ENCODE measurements at places on chromosomes 6 and 20.

- peak; percentile 58 for DNase-seq
Observed at GRCh38 chr6:56851541-56852259, 103.2 kb upstream of the BEND6 start.

- DNase-seq, result no peak
Observed at GRCh38 chr20:24647713-24648112, 178.3 kb downstream of the SYNDIG1 start.

DNA sequence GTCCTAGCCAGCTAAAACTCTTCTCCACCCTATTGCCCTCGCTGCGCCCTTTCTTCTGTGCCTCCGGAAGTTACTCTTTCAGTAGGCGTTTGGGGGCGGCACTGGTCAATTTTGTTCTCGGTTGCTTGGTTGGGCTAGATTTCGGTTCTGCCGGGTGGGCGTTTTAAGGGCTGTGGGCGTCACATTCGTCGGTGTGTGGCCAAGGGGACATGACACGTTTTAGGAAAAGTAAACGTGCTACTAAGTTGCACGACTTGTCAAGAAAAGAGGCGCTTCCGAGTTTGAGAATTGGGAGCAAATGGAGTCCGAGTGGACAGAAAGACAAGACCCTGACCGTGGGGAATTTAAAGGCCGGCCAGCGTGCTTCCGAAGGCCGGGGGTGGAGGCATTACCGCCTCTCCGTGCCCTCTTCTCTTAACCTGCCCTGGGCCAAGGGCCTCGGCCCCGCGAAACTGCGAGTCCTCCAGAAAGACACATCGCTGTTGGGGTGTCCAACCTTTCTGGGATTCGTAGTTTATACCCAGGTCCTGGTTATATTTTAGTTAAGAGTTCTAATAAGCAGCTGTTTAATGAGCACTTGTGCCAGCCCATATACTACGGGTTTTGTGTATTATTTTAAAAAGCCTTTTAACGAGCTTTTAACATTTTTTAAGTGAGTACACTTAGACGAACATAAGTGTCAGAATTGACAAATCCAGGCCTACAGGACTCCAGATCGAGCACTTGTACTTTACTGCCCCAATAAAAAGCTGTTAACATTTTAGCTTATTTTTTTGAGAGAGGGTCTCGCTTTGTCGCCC lies 664 bp upstream of the BAG6 start:
- DNase-seq, result peak; percentile 74

DNA sequence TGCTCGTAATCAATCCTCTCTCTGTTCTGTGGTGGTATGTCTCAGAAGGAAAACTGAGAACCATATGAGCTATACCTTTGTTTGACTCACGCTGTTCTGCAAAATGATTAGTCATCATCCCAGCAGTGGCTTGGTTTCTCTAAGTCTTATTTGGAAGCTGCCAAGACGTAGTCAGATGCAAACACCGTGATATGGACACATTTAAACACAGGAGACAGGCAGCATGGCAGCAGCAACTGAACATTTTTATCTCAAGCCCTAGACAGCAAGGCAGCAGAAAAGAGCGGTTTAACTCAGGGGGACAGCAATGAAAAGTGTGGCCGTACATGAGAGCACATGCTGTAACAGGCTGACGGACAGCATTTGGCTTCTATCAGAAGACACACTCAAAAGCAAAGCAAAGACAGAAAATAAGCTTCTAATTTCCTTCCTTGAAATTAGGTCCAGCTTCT lies 1295.1 kb downstream of the EPHA7 start:
- no peak for DNase-seq

DNA sequence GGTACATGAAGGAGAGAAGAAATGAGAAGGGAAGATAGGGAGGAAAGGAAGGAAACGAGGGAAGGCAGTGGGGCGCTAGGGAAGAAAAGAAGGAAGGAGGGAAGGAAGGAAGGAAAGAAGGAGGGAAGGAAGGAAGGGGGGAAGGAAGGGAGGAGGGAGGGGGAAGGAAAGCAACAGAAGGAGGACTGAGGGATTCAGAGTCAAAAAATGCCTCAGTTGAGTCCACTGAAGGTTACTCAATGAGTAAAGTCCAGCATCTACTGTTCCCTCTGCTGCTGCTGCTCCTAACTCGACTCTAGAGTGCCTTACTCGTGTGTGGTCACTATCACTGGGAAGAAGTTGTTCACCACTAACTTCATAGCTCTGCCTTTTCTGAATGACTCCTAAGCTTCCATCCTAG lies 33.8 kb downstream of the PHACTR1 start:
- no peak for DNase-seq

GRCh38 chr6:55969526-55969925 lies 94.1 kb upstream of the BMP5 start:
- DNase-seq, result no peak

DNA sequence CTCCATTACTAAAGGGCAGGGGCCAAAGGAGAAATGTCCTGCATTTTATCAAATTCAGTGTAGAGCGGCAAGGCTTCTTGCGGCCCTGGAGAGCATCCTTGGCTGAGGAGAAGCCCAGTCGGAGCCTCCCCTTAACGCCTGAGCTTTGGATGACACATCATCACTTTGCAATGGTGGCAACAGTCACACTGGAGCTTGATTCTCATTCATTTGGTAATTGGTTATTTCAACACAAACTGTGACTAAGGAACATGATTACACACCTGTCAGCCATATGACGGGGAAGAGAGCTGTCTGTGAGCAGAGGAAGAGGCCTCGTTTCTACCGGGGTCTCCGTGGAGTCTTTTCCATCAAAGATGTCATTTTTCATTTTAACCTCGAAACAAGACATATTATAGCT lies 81.4 kb downstream of the SOBP start:
- no peak for DNase-seq

DNA sequence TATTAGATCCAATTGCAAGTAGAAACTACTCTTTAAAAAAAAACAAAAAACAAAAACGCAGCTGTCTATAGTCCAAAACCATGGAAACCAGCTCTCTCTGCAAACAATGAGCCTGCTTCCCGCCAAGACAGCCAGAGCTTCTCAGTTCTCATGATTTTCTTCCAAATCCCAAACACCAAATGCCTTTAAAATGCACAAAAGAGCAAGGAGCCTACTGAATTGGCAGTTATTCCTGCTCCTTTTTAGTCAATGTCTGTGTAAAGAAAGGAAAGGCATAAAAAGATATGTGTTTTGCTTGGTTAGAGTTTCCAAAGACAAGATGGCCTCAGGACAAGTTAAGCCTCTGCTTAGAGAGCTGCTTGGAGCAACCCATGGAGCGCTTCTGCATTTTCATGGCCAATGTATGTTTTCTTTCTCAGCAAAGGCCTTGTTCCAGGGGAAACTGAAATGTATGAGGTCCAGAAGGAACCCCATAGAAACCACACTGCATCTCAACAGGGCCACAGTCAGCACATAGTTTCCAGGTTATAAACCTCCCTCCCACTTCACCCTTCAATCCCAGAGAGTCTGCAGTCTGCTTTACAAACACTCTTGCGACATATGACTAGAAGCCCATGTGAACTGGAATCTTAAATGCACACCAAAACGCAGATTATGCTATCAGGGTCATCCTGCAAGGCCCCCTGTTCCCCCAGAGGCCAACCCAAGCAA lies 209.3 kb upstream of the TAB2 start:
- DNase-seq, result no peak

DNA sequence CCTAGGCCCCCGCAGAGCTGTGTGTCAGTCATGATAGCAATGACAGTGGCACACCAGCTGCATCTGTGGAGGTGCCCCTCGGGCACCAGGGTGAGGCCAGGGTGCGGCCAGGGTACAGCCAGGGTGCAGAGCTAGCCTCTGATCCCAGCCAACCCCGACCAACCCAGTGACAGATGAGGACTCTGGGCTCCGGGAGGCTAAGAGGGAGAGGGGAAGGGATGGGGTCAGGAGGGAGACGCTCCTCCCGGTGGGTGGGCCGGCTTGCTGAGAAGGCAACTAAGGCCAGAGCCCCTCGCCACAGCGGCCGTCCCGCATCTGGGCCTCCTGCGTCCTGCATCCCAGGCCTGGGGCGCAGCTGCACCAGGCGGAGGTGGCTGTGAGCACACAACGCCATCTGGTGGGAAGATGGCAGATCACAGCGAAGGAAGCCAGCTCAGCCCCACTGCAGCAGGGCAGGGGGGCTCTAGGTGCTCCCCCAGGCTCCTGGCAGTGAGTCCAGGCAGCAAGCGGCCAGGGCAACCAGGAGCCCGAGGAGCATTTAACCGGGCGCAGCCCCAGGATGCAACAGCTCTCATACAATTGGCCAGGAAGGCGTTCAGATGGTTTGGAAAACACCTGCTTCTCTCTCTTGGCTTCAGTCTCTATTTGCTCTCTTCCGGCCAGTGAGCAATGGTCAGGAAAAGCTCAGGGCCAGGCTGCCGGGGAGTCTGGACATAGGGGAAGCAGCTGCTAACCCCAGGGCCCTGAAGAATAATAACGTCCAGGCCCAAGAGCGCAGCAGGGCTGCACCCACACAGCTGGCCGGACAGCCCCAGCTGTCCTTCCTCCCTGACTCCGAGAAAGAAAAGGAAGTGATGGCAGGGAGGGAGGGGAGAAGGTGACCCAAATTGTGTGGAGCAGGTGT lies 169.4 kb downstream of the TAF4 start:
- peak; percentile 30 for DNase-seq

DNA sequence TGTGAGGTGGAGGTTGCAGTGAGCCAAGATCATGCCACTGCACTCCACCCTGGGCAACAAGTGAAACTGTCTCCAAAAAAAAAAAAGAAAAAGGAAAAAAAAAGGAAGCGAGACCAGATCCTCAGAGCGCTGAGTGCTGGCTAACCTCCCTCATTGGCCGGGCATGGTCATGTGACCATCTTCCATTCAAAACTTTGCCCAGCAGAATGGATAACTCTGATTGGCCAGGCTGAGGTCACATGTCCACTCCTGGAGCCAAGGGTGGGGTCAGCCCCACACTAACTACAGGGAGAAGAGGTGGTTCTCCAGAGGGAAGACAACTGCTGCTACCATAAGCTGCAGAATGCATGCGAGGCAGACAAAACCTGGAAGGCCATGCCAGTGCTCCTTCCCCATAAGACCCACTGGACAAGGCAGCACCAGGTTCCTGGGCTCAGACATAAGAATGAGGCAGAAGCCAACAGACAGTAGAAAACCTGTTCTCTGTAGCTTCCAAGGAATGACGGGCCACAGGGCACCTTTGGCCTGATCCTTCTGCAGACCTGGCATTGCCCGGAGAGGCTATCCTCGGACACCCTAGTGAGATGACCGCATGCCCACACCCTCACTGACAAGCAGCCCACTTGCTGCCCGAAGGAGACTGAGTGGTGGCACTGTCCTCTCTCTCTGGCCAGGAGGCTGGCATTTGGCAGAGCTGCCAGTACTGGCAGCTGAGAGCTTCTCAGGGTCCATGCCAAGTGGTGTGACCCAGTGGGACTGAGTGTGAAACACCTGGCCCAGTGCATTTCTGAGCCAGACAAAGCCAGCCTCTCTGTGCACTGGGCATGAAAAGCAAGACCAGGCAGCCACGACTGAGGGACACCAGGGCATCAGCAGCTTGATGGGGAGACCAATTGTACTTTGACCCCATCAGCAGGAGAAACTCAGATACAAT lies 311.9 kb upstream of the SULF2 start:
- DNase-seq, result no peak

GRCh38 chr6:32074996-32075532 lies 34.1 kb downstream of the TNXB start:
- no peak for DNase-seq

DNA sequence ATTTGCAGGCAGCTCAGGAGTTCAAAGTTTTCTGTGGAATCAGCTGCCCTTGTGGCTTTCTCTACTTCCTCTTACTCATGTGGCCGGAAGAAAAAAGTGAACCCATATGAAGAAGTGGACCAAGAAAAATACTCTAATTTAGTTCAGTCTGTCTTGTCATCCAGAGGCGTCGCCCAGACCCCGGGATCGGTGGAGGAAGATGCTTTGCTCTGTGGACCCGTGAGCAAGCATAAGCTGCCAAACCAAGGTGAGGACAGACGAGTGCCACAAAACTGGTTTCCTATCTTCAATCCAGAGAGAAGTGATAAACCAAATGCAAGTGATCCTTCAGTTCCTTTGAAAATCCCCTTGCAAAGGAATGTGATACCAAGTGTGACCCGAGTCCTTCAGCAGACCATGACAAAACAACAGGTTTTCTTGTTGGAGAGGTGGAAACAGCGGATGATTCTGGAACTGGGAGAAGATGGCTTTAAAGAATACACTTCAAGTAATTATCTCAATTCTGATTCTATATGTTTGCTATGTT lies 1.1 kb downstream of the MGME1 start:
- no peak for DNase-seq

- DNase-seq, result no peak
Observed at GRCh38 chr6:106534564-106534982, 94.7 kb downstream of the RTN4IP1 start.

GRCh38 chr20:3749689-3750531 lies 17.4 kb downstream of the HSPA12B start:
- DNase-seq, result no peak

DNA sequence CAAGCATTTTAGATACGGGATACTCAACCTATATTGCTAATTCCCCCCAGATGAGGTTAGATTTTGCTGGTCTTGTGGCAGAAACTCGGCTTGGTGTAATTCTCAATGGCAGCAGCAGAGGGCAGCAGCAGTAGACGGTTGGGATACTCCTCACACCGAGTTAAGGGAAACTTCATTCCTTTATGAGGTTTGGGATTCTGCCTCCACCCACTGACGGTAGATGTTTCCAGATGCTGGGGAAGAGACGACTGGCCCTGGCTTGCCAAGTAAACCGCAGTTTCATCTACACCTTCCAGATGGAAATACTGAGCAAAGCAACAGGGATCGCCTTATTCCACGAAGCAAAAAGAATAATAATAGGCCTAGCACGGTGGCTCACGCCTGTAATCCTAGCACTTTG lies 8.2 kb upstream of the TBC1D7 start:
- peak; percentile 75 for DNase-seq

DNA sequence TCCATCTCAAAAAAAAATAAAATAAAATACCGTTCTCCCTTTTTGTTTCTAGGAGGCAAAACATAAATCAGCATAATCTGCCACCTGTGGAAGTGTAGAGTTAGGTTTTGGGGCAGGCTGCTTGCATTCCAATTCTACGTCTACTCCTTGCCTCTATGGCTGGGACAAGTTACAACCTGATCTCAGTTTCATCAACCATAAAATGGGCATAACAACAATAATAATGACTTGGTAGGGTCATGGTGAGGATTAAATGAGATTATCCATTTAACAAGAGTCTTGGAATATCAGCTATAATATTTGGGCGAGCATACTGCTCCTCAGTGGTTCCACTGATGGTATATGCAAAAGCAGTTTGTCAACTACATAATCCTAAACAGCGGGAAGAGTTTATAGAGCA lies 3.7 kb upstream of the RAE1 start:
- no peak for DNase-seq

DNA sequence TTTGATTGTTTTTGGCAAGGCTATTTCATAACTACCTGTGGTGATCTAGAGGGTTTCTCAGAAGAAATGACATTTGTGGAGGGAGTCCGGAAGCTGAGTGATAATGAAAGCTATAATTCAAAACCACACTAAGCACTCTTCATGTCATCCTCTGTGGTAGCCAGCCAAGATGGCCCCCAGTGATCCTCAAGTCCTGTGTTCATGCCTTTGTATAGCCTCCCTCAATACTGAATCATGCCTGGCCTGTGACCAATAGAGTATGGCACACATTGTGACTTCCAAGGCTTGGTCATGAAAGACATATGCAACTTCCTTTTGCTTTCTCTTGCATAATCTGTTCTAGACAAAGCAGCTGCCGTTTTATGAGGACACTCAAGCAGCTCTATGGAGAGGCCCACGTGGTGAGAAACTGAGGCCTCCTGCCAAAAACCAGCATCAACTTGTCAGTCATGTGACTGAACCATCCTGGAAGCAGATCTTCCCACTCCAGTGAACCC lies 12.8 kb upstream of the DNAAF9 start:
- DNase-seq, result no peak

GRCh38 chr6:155738602-155739105 lies 283.0 kb upstream of the NOX3 start:
- no peak for DNase-seq
